MG63 (cell line): ENCODE measurements at places on chromosomes 11 and 22. TPM values are rescaled to one million over a fixed set of nuclear protein-coding genes. Genes with fewer than 3 reads are reported as not detected.

GRCh38 chr11:127340438-127340837 is 339.9 kb upstream of the KIRREL3 start:
- no peak for DNase-seq

DNA sequence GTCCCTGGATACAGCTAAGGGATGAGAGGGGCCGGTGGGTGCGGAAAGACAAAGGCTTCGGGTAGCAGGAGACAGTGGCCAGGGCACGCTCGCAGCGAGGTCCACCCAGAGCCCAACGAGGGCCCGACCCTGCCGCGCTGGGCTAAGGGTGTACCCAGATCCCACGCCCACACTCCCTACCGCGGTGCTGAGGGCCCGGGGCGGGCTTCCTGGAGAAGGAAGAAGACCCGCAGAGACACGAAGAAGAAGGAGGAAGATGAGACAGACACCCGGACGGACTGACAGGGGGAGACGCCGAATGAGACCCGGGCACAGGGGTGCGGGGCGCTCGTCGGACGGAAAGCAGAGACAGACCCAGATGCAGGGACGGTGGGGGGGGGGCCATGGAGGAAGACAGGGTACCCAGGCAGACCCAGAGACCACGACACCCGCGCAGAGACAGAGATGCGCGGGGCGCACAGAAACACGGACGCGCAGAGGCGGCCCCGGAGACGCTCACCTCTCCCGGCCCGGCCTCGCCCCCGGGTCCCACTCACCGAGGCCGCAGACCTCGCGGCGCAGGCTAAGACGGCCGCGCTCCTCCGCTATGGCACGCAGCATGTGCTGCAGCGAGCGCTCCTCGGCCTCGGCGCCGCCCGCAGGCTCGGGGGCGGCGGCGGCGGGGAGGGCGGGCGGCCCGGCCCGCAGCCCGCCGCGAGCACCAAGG is 437 bp downstream of the KIAA0930 start:
- peak; percentile 32 for DNase-seq

GRCh38 chr11:26557666-26558065 is 14.4 kb downstream of the MUC15 start:
- DNase-seq: no peak

DNA sequence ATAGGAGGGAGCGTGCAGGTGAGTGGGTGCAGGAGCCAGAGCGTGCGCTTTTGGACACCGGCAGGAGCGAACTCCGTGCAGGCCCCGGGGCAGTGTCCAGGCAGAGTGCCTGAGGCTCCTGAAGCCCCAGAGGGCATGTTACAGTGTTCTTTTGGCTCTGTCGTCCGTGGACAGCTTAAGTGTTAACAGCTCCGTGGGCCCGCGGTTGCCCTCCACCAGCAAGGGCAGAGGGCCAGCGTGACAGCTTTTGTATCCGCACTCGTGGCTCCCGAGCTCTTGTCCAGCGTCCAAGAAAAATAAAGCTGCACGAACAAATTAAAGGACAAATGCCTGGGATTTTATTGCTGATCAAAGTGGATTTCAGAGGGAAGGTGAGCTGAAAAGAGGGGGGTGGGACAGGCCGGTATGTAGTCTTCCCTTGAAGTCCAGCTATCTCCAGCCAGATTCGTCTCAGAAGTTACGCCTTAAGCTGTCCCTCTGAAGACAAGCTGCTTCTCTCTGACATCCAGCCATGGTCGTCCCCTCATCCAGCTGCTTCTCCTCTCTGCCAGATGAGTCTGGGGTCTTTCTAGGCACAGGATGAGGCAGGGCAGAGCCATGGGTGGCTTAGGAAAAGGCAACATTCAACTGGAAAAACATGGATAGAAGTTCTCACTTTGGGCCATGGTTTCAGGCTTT is 968 bp upstream of the TMEM109 start:
- no peak for DNase-seq

The SHANK2 gene
- 0.49 and 18.6 TPM in 2 replicates for total RNA-seq

GRCh38 chr22:43789452-43789851 is 22.7 kb downstream of the EFCAB6 start:
- DNase-seq: peak; percentile 97

GRCh38 chr11:32343325-32344008 is 91.9 kb downstream of the WT1 start:
- no peak for DNase-seq

The POU2AF2 gene
- not detected in 2 replicates for total RNA-seq

The MS4A6A gene
- not detected in 2 replicates for total RNA-seq

DNA sequence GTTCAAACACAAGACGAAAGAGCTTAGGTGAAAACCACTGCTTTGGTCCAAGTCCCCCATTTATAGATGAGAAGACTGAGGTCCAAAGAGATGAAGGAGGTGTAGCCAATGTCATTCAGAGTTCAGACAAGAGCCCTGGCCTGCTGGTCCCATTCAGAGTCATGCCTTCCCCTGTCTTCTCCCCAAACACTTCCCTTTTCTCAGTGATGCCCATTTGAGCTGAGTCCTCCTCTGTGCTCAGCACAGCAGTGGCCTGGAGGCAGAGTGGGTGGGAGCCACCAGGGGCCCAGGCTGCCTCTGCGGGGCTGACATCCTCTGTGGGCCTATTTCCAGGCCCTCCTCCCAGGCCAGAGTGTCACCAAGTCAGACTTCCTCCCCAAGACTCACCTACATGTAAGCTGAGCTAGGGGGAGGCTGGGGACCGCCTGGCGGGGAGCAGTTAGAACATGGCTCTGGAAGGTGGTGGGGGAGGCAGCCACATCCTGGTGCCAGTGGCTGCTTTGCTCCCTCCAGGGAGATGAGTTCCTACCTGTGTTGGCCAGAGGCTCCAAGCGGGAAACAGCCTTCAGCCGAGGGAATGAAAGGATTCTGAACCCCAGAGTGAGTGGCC is 22.4 kb upstream of the LRRC10B start:
- DNase-seq: no peak

- no peak for DNase-seq
Observed at GRCh38 chr11:119423509-119424254, 710 bp upstream of the THY1 start.

DNA sequence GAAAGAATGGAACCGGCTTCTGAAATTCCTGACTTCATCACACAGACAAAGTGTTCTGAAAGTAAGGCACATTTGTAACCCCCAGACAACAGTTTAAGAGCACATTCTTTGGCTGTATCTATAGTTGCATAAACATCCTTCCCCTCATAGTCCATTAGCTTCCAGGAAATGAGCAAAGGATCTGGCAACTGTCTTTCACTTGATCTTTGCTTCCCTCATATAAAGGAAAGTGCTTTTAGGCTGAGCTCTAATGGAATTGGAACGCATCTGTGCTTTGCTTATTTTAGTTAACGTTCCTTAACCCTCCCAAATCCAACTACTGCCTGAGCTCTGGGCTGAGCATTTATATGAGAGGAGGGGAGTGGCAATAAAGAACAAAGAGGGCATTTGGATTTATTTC is 76.9 kb upstream of the API5 start:
- no peak for DNase-seq

GRCh38 chr11:63979426-63979825 is 5.0 kb downstream of the COX8A start:
- DNase-seq: no peak

The BTG4 gene
- total RNA-seq: not detected in 2 replicates

The RASSF10 gene
- total RNA-seq: not detected in 2 replicates

- DNase-seq: no peak
Observed at GRCh38 chr11:4480577-4481239, 1.7 kb upstream of the OR52K1 start.

The IGF2 gene
- not detected in 2 replicates for total RNA-seq

The UBQLN3 gene
- total RNA-seq: not detected in 2 replicates

The CARD18 gene
- not detected in 2 replicates for total RNA-seq

- DNase-seq: no peak
Observed at GRCh38 chr11:30533445-30533947, 52.7 kb downstream of the MPPED2 start.

- no peak for DNase-seq
Observed at GRCh38 chr11:10594407-10594806, 25.9 kb upstream of the LYVE1 start.

The USP2 gene
- total RNA-seq: 2.1 TPM in 1 of 2 replicates, not detected in the other

- DNase-seq: no peak
Observed at GRCh38 chr22:30279046-30279788, 10.1 kb downstream of the CASTOR1 start.

GRCh38 chr11:122523846-122524805 is 131.4 kb upstream of the UBASH3B start:
- DNase-seq: no peak

The USP35 gene
- 3.9 and 4.5 TPM in 2 replicates for total RNA-seq

DNA sequence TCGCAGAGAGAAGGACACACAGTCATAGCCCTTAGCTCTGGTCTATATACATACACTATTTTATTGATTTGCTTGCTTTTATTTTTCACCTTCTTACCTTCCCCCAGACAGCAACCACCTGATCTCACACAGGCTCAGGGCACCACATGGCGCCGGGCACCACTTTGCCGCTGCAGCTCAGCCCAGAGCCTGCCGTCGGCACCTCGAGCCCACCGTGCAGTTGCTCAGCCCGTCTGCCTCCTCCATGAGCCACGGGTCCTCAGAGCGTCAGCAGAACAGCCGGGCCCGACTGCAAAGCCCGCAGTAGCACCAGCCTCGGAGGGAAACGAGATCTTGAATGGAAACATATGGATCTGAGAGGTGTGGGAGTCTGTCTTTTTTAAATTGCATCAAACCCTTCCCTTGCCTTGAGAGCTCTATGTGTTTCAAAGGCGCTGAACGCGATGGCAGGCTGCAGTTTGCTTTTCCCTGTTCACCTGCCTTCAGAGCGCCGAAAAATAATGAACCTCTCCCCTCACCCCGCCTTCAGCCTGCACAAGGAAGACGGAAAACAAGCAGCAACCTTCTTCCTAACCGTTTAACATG is 505.4 kb downstream of the MN1 start:
- no peak for DNase-seq

GRCh38 chr11:72331761-72332160 is 87.8 kb upstream of the PHOX2A start:
- no peak for DNase-seq

DNA sequence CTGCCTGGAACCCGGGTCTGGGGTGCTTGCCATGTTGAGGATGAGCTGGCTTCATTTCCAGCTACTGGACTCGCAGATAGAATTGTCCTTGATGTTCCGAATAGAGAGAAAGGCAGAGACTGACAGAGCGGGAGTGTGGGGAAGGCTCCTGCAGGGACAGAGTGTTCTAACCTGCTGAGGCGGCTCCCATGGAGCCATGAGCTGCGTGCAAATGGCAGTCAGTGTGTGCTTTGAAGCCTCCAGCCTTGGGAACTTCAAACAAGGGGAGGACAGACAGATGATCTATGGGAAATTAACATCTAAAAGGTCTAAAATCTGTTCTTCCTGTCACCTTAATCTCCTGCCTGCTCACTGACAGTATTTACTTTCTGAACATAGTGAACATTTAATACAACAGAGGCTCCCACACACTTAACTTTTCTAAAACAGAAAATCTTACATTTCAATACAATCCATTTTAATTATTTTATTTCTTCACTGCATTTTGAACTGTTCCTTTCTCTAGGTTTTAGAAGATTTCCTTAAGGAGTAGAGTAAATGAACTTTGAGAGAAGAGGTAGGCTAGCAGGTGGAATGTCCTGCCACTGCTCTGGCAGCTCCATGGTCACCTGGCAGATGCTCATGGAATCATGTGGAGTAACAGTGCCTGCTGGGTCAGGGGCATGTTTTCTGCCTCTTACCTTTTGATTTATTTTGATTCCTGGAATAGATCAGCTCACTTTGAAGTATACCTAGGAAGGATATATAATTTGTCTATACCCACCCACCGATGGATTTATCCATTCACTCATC is 481.7 kb downstream of the NTM start:
- DNase-seq: no peak

DNA sequence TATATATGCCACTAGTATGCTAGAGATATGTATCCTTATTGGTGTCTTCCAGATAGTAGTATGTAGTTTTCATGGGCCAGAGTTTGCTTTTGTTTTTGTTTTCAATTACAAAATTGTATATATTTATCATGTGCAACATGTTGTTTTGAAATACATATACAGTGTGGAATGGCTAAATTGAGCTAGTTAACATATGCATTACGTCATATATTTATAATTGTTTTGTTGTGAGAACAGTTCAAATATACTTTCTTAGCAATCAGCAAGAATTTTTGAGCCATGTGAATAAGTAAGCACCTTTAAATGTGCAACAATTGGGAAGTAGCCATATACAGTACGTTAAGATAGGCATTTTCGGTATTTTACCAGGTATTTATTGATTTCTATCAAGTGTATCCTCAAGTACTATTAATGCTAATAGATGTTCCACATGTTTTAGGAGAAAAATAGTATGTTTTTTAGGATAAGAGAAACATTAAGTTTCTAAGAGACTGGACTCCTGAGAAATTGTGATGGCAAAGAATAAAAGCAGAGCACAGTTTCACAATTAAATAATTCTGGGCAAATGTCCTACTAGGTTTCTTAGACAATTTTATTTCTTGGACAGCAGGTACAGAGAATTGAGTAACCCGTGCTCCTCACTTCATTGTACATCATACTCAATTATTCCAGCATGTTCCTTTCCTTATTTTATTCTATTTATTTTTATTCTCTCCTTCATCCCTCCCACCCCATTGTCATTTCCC is 60.5 kb upstream of the SLC5A12 start:
- DNase-seq: no peak

GRCh38 chr11:83938148-83938547 is 652.0 kb upstream of the CCDC90B start:
- DNase-seq: no peak

- no peak for DNase-seq
Observed at GRCh38 chr11:72609045-72609444, 65.2 kb downstream of the PDE2A start.

GRCh38 chr22:49825944-49826602 is 1.6 kb downstream of the BRD1 start:
- DNase-seq: peak; percentile 27

The CD151 gene
- 1,173 and 1,451 TPM in 2 replicates for total RNA-seq

DNA sequence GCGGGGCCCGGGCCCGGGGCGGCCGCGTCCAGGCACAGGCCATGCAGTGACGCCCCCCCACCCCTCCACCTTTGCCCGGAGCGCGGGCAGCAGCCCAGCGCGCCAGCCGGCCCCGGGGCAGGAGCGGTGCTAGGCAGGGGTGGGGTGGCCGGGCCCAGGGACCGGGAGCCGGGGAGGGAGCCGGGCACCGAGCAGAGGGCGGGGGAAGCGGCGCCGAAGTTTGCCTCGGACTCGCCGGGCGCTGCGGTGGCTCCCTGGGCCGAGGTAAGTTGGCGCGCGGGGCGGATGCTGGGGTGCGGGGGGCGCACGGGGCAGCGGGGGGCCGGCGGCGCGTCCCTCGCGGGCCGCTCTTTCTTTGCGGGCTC is 332 bp downstream of the TEAD1 start:
- DNase-seq: no peak

DNA sequence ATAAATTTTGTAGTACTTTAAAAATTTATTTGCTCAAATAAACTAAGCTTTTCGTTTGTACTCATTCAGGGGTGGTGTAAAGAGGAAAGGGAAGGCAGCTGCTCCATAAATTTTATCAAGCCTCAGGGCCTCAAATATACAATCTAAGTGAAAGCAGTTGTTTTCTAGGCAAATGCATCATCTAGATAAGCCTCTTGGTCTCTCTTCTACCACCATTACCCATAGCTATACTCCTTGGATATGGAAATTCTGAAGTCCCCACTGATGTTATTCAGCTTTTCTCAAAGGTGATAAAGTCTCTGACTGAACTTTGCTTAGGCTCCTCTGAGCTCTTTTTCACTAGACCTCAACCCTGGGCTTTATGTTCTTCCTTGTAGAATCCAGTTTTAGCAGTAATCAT is 1313.1 kb downstream of the JRKL start:
- no peak for DNase-seq

GRCh38 chr11:110613197-110613918 is 98.9 kb downstream of the ARHGAP20 start:
- DNase-seq: no peak
